Liver (tissue), 10 donors: ENCODE measurements at places on chromosomes 13 and 19.

DNA sequence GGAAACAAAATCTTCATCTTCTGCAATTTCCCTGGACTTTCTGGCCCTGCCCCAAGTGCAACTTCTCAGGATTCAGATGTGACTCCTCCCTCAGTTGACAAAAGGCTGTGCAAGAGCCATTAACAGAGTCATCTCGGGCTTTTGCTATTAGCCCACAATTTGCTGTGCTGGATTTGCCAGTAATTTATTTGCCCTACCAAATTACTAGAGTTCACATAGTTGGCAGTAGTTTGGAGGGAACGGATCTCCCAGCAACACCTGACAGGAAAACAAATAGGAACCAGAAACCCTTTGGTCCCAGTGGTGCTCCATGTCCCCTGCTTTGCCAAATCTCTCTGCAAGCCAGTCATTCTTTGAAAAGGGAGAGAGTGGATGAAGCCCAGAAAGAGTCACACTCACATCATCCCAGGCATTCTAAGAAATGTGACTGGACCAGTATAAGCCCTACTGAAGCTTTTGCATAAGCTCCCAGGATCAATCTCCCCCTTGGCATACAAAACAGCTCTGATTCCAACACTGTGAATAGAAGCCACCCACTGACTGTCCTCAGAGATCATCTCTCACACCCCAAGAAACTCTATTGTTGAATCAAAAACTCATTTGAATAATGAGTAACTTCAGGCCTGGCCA, 350.1 kb upstream of the NBEA start:
- H3K27me3 ChIP-seq = no peaks in the 10 kb centered on the region
- H3K36me3 ChIP-seq = no peaks in the 10 kb centered on the region
- no peak for DNase-seq
- no peak overlapping the region for H3K4me3 ChIP-seq
- H3K4me1 ChIP-seq = no peaks in the 10 kb centered on the region

GRCh38 chr13:111854403-111854802, 212.5 kb upstream of the SOX1 start:
- DNase-seq = peak; percentile 21
- H3K4me3 ChIP-seq = no peak overlapping the region
- H3K27ac ChIP-seq = no peak overlapping the region
- no peaks in the 10 kb centered on the region for H3K36me3 ChIP-seq
- no peaks in the 10 kb centered on the region for H3K4me1 ChIP-seq
- no peaks in the 10 kb centered on the region for H3K27me3 ChIP-seq

GRCh38 chr13:67235265-67235664, 5.1 kb upstream of the PCDH9 start:
- no peaks in the 10 kb centered on the region for H3K27me3 ChIP-seq
- no peak overlapping the region for H3K27ac ChIP-seq
- H3K4me3 ChIP-seq = no peak overlapping the region
- no peaks in the 10 kb centered on the region for H3K36me3 ChIP-seq
- no peak for DNase-seq

DNA sequence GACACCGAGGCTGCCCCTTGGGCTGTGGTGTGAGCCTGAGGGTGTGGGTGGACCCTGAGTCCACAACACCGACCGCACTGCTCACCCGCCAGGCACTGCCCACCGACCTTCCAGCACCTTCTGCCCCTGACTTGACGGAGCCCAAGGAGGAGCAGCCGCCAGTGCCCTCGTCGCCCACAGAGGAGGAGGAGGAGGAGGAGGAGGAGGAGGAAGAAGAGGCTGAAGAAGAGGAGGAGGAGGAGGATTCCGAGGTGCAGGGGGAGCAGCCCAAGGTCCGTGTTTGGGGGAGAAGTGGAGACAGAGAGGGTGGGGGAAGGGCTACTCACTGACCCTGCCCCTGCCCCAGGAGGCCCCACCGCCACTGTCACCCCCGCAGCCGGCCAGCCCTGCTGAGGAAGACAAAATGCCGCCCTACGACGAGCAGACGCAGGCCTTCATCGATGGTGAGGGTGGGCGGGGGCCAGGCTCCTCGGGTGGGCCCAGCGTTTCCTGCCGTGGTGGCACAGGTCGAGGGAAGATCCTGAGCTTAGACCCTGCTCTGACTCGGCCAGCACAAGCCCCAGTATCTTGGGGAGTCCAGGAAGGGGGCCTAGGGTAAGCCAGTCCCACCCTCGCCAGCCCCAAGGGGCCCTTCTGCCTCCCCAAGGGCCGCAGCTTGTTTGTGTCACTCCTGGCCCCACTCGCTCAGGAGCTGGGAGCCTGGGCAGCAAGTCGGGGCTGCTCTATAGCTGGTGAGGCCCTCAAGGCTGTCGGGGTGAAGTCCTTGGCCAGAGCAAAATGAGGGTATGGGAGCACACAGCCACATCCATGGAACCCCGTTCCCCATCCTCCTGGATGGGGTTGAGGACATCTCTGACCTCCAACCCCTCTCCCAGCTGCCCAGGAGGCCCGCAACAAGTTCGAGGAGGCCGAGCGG, 12.2 kb downstream of the PRKCSH start:
- H3K27me3 ChIP-seq = no peaks in the 10 kb centered on the region
- no peak for DNase-seq
- H3K27ac ChIP-seq = no peak overlapping the region
- H3K36me3 ChIP-seq = peaks cover 36% of the 10 kb centered on the region

DNA sequence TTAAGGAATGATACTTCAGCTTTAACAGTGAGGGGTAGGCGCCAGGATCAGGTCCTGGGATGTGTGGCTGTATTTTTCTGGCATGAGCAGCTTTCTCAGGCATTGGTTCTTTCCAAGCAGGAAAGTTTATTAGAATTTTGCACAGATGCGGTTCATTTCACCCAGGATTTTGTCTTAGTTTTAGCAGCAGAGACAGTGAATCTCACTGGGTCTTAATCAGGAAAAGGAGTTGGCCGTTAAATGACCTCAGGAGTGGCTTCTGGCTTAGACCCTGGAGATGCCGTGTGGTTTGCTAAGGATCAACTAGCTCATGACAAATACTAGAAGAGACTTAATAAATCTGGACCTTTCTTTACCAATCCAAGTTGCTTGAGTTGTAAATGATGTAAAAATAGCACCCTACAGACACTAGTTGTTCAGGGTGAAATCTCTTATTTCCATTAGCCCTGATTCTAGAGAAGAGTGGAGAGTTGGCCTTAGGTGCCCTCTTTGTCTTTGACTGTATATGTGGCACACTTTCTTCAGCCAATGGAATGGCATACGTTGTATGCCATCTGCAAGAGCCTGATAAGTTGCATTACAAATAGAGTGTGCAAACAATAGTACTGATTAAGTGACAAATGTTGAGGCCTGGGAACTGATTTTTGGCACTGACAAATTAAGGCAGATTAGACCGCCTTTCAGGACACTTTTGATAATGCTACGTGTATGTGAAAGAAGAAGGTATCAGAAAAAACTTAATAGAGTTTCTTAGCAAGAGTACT, 34.0 kb downstream of the LRCH1 start:
- no peak overlapping the region for H3K27ac ChIP-seq
- H3K4me1 ChIP-seq = peaks cover 14% of the 10 kb centered on the region
- H3K27me3 ChIP-seq = no peaks in the 10 kb centered on the region
- no peak overlapping the region for H3K4me3 ChIP-seq

DNA sequence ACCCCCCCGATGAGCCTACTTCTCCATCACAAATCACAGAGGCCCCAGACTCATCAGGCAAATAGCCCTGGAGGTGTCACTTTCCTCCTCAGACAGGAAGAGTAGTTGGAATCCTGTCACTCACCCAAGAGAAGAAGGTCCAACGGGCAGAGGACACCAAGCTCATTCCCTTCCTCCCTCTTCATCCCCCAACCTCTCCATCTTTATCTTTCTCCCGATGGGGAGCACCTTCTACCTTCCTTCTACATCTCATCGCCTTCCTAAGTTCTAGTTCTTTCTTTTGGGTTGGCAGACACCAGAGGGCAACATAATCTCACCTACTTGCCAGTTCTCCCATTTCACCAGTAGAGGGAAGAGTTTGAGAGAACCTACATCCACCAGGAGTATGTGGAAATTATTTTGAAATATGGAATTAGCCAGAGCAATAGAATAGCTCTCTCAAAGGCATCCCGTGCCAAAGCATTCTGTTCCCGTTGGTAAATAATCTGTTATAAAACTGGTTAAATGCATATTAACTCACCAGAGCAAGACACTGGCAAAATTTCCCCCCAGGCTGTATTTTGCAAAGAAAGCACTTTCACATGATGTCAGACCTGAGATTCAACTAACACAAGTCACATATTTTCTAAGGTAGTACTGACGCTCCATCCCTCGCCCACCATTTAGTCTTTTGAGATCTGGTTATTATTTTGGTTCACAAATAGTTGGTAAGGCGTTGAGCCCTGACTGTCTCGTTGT, 55.0 kb downstream of the ZIC5 start:
- H3K36me3 ChIP-seq = no peaks in the 10 kb centered on the region
- no peaks in the 10 kb centered on the region for H3K27me3 ChIP-seq
- H3K4me3 ChIP-seq = no peak overlapping the region
- no peak for DNase-seq
- no peaks in the 10 kb centered on the region for H3K4me1 ChIP-seq

DNA sequence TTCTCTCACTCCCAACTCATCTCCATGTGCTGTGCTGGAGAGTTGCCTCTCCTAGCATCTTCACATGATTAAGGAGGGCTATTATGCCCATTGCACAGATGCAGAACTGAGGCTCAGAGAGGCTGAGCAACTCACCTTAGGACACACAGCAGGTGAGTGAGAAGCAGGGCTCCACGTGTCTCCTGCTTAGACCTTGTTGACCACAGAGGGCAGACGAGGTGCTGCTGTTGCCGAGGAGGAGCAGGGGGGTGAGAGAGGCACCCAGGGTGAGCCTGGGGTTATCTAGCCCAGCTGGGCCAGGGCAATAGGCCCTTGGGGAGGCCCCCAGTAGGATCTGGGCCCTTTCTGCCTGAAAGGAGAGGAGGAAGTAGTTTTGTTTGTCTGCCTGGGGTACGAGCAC, 2.4 kb upstream of the HSH2D start:
- no peak overlapping the region for H3K4me3 ChIP-seq
- DNase-seq = no peak
- H3K36me3 ChIP-seq = no peaks in the 10 kb centered on the region

DNA sequence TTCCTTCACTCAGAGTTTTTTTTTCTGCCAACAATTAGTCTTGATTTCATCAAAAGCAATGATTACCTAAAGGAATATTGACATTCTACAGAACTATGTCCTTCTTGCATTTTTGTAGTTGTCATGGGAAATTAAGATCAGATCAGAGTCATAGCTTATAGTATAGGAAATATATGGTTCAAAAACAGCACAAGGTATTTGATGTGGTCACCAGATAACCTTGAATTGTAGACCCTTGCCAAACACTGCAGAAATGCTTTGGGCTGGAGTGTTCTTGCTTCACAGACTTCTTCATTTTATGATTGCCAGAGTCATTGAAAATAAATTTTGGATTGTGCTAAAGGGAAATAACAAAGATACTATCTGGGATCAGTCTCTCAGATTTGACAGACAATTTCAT, 103.7 kb downstream of the AKAP11 start:
- DNase-seq = no peak
- no peaks in the 10 kb centered on the region for H3K4me1 ChIP-seq
- H3K27me3 ChIP-seq = no peaks in the 10 kb centered on the region
- H3K4me3 ChIP-seq = no peak overlapping the region
- H3K36me3 ChIP-seq = no peaks in the 10 kb centered on the region

DNA sequence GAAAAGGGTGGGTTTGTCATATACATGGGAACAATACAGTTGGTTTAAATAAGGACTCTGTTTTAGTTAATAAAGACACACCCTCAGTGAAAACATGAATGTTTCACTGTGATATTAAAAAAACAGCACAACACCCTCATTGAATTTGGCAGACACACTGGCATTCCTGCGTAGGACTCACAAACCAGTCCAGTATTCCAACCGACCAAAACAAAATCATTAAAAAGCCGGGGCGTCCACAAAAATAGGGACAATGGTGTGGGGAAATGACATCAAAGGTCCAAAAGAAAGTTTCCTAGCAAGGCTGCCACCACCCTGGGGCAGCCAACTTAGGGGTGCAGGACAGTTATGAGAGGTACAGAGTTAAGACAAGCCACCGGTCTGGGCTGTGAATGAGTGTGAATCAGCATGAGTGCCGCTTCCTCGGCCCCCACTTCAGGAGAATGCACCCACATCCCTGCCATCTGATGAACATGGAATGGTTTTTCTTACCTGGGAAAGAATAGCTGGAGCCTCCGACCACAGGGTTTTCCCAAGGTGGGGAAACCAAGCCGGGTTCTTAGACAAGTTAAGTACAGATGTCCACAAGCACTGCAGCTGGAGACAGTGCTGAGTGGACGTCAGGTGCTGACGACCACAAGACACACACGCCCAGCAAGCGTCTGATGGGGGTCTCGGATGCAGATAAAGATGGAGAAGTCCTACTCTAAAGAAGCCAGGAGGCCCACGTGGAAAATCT, 73.3 kb downstream of the KLF2 start:
- no peak overlapping the region for H3K4me3 ChIP-seq
- peaks cover 5% of the 10 kb centered on the region for H3K36me3 ChIP-seq

DNA sequence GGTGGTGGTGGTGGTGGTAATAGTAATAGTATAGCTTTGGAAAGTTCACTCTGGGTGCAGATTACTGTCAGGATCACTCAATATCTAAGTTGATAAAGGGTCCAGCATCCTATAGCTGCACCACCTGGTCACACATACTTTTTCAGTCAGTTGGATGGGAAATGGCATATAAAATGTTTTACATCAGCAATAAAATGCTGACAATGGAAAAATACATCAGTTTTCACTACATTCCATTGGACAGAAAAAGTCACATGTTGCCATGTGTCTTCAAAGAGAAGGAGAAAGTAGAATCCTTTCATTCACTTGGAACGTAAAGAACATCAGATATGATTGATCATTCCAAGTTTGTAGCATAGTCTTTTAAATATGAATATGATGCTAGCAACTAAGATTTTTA, 481.4 kb downstream of the SLITRK6 start:
- no peak overlapping the region for H3K4me3 ChIP-seq
- H3K36me3 ChIP-seq = no peaks in the 10 kb centered on the region

DNA sequence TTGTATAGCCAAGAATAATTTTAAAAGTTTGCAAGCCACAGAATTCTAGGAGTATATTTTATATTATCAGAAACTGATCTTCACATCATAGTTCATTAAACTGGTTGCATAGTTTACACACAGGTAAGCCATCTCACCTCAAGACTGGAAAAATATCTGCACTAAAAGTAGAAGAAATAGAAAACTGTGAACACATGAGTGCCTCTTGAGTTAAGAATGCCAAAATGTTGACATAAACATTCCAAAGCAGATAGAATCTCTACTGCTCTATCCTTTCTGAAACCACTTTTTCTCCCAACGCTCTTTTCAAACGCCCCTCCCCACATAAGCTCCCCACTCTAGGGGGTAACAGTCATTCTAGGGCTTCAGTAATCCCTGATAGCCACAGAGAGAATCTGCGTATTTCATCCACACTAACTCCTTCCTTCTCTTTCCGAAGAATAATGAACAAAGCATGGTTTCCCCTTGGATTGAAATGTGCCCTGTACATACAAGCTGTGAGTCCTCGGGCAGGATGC, 201.5 kb downstream of the IRS2 start:
- no peak overlapping the region for H3K27ac ChIP-seq
- no peak overlapping the region for H3K4me3 ChIP-seq
- H3K27me3 ChIP-seq = no peaks in the 10 kb centered on the region
- DNase-seq = no peak
- H3K4me1 ChIP-seq = no peaks in the 10 kb centered on the region
